Sciatic nerve (tissue), 2 donors: ENCODE measurements at places on chromosomes 11 and 22. TPM values are rescaled to one million over a fixed set of nuclear protein-coding genes. Genes with fewer than 3 reads are reported as not detected.

SPDYC gene
- total RNA-seq, result not detected

DGAT2 gene
- total RNA-seq, result 20.3 TPM

TRIM77 gene
- total RNA-seq, result not detected

GRCh38 chr22:35322893-35323292 lies 23.2 kb downstream of the TOM1 start:
- no peak for DNase-seq

GRCh38 chr11:29256580-29256979 lies 760.2 kb downstream of the KCNA4 start:
- no peak for DNase-seq

- DNase-seq, result no peak
These were observed 44.1 kb upstream of the CCDC188 start for GRCh38 chr22:20194681-20195593.

DNA sequence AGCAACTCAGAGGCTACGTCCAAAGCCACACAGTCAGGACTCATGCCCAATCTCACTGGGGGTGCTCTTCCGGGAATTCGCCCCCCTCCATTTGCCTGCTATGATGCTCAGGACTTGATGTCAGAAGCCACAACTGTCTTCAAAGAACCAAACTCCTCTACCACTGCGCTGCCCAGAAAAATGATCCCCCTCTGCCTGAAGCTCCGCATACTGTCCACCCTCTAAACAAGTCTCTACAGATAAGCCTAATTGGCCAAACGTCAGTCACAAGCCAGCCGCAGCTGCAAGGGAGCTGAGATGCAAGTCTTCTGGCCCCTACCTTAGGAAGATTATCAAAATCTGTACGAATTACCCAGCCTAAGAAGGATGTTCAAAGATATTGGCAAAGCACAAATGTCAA lies 294.6 kb downstream of the BUD13 start:
- DNase-seq, result no peak

DNA sequence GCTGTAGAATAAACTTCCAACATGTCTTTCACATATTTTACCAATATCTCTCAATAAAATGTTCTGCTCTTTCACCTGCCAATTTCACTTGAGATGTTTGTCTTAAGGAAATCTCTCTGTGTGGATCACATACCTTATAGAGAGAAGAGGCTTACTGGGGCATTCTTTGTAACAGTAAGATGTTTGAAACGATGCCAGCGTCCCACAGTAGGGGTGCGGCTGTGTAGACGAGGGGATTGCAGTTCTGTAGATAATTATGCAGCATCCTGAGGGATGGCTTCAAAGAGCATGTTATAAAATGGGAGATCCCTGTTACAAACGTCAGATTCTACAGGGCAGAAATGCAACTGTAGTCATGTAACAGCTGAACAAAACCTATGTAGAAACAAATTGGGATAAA lies 200.0 kb downstream of the TBC1D22A start:
- DNase-seq, result no peak

GRCh38 chr11:134134167-134134566 lies 65.3 kb downstream of the JAM3 start:
- no peak for DNase-seq

DNA sequence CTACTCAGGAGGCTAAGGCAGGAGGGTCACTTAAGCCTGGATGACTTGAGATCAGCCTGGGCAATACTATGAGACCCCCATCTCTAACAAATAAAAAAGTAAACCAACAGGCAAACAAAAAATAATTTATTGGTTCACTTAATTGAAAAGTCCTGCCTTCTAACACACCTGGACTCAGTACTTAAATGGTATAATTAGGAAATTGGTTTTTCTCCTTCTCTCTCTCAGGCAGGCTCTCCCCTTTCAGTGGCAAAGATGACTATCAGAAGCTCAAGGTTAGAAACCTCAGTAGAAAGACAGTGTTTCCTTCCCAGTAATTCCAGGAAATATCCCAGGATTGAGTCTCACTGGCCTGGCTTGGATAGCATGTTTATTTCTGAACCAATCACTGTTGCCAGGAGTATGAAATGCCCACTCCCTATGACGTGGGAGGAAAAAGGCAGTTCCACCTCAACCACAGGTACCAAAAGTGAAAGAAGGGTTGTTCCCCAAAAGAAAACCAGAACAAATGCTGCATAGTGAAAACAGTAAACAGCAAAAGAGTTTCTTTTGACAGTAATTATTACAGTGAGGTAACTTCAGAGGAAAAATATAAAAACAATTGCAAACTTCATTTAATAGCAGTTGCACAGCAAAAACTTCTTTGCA lies 56.3 kb upstream of the SOX6 start:
- no peak for DNase-seq

- no peak for DNase-seq
These were observed 45.8 kb downstream of the HEPHL1 start for GRCh38 chr11:94066901-94067429.

DNA sequence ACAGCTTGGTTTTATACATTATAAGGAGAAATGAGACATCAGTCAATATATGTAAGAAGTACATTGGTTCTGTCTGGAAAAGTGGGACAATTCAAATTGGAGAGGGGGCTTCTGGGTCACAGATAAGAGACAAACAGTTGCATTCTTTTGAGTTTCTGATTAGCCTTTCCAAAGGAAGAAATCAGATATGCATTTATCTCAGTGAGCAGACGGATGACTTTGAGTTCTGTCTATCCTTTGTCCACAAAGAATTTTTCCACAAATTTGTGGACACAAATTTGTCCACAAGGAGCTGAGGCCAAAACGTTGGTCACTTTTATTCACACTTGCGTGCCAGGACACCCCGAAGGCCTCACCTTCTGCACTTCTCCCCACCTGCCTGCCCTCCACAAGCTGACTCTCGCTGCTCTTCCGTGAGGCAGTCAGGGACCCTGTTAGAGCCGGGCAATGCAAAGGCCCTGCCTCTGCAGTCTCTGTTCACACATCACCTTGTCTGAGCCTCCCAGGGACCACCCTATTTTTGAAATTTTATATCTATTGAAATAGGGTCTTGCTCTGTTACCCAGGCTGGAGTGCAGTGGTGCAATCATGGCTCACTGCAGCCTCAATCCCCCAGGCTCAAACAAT lies 20.5 kb downstream of the IL17REL start:
- DNase-seq, result peak; percentile 39

DNA sequence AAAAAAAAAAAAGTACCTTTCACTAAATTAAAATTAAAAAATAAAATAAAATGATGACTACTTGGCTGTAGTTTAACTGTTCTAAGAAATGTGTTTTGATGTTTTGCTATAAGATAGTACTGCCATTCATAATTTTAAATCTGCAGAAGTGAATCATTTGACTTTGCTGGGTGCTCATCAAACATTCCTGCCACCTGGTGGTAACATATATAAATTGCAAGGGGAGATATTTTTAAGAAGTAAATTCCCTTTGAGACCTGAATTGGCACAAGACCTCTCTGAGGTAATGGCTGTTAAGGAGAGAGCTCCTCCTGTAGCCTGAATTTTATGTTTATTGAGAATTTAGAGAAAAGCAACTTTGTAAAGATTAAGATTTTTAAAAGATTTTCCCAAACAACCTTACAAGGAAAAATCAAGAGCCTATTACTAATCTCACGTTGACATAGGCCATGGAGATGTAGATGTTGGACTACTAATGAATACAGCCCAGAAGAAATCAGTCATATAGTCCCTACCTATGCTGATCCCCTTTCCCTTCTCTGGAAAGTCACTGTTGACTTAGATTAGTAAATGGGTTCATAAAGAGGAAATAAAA lies 11.9 kb upstream of the NARS2 start:
- DNase-seq, result no peak
